Stimulated activated CD4-positive, alpha-beta T cell treated with anti-CD3 and anti-CD28 coated beads, Interleukin-4, amount 100 ng/mL, for 1 hour (primary cell): ENCODE measurements at places on chromosomes 1 and 21.

- DNase-seq: no peak
Measured at GRCh38 chr1:97097404-97097925, 375.9 kb downstream of the PTBP2 start.

GRCh38 chr1:111052246-111052645 is 87.6 kb downstream of the DRAM2 start:
- DNase-seq: no peak

- no peak for DNase-seq
Measured at GRCh38 chr1:104156738-104157137, 407.0 kb downstream of the AMY1C start.

GRCh38 chr1:68087184-68087583 is 36.8 kb upstream of the DIRAS3 start:
- DNase-seq: no peak

GRCh38 chr1:203142684-203143408 is 15.3 kb downstream of the ADORA1 start:
- DNase-seq: no peak

GRCh38 chr1:161955606-161956005 is 68.1 kb downstream of the OLFML2B start:
- DNase-seq: no peak

DNA sequence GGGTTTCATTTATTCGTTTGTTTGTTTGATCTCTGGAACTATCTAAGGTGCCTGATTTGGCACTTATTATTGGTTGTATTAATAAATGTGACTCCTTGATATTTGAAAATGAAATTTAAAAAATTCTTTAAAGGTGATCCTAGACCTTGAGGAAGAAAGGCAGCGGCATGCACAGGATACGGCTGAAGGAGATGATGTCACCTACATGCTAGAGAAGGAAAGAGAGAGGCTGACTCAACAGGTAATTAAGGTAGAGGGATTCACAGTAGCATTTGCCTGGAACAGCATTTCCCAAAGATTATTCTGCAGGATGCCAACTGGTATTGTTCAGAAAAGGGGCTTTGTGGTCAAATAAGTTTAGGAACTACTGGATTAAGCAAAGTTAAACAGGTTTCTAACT is 54.4 kb upstream of the WNT2B start:
- no peak for DNase-seq

DNA sequence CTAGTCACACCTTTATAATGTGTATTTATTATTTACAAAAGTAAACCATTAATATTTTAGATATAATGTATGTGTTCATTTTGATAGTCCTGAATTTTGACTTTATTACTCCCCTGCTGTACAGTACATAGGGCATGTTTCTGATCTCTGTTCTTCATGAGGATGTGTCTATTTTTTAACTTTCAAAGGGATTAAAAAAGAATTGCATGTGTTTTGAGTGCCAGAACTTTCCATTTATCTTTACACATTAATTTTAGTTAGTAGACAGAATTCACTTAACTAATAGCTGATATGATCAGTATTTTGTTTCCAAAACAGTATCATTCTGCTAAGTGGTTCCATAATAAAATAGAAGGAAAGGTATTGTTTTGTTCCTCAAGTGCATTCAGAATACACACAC is 3.1 kb downstream of the PBX1 start:
- no peak for DNase-seq

GRCh38 chr1:89928506-89928905 is 66.4 kb upstream of the ZNF326 start:
- no peak for DNase-seq
